Caco-2 (cell line): ENCODE measurements at places on chromosomes 13 and 19. TPM values are rescaled to one million over a fixed set of nuclear protein-coding genes. Genes with fewer than 3 reads are reported as not detected.

GRCh38 chr13:106182404-106182803, 353.1 kb downstream of the EFNB2 start:
- no peak for DNase-seq

Gene PDE4A
- total RNA-seq: 3.6 and 3.7 TPM in 2 replicates

DNA sequence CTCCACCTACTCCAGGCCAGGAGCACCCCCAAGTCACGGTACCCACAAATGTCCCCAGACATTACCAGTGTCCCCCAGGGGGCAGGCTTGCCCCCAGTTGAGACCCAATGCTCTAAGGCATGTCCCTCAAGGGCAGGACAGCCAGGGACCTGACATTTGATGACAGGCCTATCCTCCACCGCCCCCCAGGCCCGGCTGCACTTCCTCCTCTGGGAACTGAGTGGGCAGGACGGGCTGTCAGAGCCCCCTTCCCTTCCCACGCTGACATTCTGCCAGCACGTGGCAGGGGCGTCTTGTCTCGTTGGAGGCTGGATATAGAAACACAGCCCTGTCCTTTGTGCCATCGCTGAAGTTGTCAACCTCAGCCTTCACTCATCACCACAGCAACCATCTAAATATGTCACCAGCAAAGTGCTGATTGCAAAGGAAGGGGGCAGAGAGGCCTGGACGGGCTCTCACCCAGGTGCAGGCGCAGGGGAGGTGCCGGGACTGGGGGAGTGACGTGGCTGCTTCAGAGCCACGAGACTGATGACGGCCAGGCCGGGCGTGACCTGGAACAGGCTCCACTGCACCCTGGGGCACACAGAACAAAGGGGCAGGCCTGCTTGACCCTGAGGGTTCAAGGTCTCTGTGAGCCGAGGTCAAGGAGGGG, 38.4 kb downstream of the GNG7 start:
- DNase-seq: no peak

DNA sequence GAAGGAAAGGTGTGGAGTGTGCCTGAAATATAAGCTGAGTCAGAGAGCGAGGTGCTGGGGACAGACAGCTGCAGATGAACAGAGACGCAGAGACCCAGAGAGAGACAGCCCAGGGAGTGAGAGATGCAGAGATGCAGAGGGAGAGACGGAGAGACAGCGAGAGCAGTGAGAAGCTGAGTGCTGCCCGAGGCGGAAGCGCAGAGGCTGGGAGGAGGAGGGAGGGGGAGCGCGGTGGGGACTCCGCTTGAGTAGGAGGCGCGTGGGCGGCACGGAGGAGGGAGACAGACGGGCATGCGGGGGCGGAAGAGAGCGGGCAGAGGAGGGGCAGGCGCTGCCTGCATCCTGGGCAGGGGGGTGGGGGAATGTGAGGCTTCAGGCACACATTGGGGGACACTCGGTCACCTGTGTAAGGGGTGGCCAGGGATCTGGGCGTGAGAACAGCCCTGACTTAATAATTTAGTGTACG, 25.7 kb downstream of the SLC8A2 start:
- peak; percentile 34 for DNase-seq

Gene MAST1
- total RNA-seq: 0.79 and 0.91 TPM in 2 replicates

DNA sequence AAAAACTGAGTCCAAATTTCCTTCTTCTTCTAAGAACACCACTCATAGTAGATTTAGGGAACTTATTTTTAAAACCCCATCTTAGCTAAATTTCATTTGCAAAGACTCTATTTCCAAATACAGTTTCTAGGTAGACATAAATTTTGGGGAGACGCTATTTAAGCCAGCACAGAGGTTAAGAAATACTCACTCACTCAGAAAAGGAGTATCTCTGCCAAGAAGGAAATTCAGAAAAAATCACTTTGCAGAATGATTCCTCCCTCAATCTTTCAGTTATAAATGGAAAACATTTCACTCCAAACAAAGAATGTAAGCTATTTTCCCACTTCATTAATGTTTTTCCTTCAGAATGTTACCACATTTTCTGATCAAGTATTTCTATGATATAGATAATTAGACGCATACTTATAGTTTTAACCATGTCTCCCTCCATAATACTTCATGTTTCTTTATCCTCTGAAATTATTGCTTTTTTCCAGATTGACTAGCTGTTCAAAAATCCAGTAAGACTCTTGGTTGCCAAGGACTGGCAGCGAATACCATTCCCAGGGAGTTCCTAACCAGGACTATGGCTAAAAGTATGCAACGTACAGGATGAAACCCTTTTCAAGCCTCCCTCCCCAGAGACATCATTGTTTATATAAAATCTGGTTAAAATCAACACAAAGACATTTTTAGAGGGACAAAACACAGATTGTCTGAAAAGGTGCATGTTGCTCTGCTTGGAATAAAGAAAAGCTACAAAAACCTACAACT, 52.5 kb upstream of the RXFP2 start:
- DNase-seq: no peak

- peak; percentile 54 for DNase-seq
Observed at GRCh38 chr19:703651-704446, 4.9 kb upstream of the PALM start.

- DNase-seq: no peak
Observed at GRCh38 chr13:23805122-23805521, 84.1 kb downstream of the MIPEP start.

Gene DKKL1
- total RNA-seq: not detected in 2 replicates

GRCh38 chr19:54017261-54017660, 25.8 kb downstream of the CACNG6 start:
- no peak for DNase-seq

Gene GRIN2D
- 6.5 and 7.3 TPM in 2 replicates for total RNA-seq

Gene IGFL3
- total RNA-seq: 0.53 TPM in 1 of 2 replicates, not detected in the other

GRCh38 chr13:106132216-106132615, 403.2 kb downstream of the EFNB2 start:
- no peak for DNase-seq

GRCh38 chr19:16258440-16258903, 60.8 kb downstream of the AP1M1 start:
- DNase-seq: no peak

DNA sequence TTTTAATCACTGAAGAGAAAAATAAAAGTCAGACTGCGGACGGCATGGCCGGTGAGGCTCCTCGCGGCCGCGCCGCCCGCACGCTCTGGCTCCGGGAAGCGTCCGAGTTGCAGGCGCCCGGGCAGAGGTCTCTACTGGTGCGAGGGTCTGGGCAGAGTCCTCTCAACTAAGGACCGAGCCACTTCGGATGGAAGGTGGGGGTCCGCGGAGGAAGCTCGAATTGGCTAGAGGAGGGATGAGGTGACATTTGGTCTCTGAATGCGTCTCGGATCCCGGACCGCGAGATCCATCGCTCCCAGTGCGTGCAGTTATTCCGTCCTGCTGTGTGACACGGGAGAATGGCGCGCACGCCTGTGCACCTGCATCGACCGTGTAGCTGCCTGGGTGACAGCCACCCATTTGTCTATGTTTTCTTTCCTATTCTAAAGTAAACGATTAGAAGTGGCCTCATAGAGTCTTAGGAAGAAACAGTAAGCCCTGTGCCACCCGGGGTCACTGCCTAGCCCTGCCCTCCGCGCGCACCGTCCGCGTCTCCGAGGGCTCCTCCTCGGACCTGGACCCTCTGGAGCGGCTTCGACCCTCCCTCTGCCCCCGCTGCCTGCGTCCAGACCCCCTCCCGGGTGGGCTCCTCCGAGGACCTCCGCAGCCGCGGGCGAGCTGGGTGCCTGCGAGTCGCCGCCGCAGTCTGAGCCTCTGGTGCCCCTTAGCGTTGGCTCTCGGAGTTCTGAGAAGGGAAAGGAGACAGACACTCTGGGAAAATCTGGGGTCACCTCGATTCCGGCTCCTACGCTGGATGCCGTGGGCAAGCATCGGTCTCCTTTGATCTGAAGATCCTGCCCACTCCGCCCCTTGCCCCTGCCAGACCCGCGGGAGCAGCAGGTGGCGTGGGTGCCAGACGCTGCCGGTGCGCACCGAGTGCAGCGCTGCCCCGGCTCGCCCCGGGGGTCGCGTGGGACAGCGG, 347.4 kb downstream of the LIG4 start:
- no peak for DNase-seq

Gene CHAF1A
- total RNA-seq: 53.9 and 63.1 TPM in 2 replicates

- no peak for DNase-seq
Observed at GRCh38 chr13:40466272-40466671, 200.2 kb downstream of the FOXO1 start.

DNA sequence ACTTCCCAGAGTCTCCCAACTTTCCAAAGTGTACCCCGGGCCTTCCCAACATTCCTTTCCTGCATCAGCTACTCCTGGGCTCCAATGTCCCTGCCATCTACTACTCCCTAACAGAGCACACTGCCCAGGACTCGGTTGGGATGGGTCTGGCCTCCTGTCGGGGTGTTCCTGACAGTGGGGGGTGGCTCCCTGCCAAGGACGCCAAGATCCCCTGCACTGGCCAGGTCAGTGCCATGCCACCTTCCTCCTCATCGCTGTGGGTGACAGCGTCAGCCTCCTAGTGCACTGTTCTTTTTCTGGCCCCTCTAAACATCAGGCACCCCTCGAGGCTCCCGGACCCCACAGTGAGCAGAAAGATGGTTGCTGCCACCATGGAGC, 13.8 kb downstream of the EPS15L1 start:
- DNase-seq: no peak

GRCh38 chr19:34712395-34713261, 21.4 kb upstream of the ZNF181 start:
- peak; percentile 59 for DNase-seq
